Neural crest cell (in vitro differentiated cells): ENCODE measurements at places on chromosomes 3 and 15. TPM values are rescaled to one million over a fixed set of nuclear protein-coding genes. Genes with fewer than 3 reads are reported as not detected.

The AMOTL2 gene
- 55.6 and 59.5 TPM in 2 replicates for total RNA-seq

The SPTBN5 gene
- 0.77 and 1.1 TPM in 2 replicates for total RNA-seq

The CFAP91 gene
- 7.0 TPM in 2 replicates for total RNA-seq

- H3K36me3 ChIP-seq = peaks cover 19% of the 10 kb centered on the region
- H3K4me1 ChIP-seq = no peaks in the 10 kb centered on the region
- no peak overlapping the region for H3K27ac ChIP-seq
Measured at GRCh38 chr15:80549654-80550053, 145.5 kb upstream of the ABHD17C start.

DNA sequence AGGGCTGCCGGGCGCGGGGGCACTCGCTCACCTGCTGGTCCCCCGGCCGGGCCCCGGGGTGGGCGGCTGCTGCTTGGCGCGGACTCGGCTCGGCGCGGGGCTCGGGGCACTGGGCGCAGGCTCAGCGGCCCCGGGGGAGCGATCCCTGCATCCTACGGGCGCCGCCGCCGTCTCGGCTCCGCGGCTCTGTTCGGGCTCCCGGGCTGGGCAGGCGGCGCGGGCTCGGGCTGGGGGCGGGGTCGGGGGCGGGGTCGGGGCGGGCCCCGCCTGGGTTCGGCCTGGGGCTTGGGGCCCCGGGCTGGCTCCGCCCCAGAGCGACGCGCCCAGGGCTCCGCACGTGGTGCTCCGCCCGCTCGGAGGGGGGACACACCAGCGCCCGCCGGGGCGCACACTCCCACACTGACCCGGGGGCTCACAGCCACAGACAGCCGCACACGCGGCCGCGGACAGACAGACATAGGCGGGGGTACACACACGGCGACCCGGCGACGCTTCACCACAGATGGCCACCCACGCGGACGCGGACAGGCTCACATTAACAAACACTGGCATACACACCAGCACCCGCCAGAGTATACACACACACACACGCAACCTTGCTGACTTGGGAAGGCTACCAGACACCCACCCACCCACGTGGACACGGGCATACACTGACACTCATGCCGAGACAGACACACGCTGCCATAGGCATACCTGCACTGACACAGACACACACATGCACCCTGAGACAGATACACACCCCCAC is at the start of gene SCN5A:
Gene SCN5A (minus strand): TSS at position 188 of the 748 bp plus-strand sequence. CDS start 16,380 bp downstream, outside the sequence.
- peak within 1 kb of the TSS; percentile 60 for H3K4me3 ChIP-seq
- no peaks in the 10 kb centered on the region for H3K36me3 ChIP-seq
- H3K4me1 ChIP-seq = peaks cover 4% of the 10 kb centered on the region
- H3K27ac ChIP-seq = no peak within 1 kb of the TSS
- peaks cover 27% of the 10 kb centered on the region for H3K27me3 ChIP-seq
- no peak for DNase-seq

GRCh38 chr15:80384432-80384831 is 19.8 kb upstream of the ARNT2 start:
- peaks cover 15% of the 10 kb centered on the region for H3K4me1 ChIP-seq
- DNase-seq = no peak
- no peak overlapping the region for H3K27ac ChIP-seq
- no peak overlapping the region for H3K4me3 ChIP-seq
- H3K36me3 ChIP-seq = peaks cover 4% of the 10 kb centered on the region

GRCh38 chr15:80234883-80235282 is 17.1 kb downstream of the CTXND1 start:
- H3K27ac ChIP-seq = no peak overlapping the region
- no peaks in the 10 kb centered on the region for H3K27me3 ChIP-seq
- H3K36me3 ChIP-seq = no peaks in the 10 kb centered on the region
- DNase-seq = peak; percentile 34

- DNase-seq = no peak
- no peaks in the 10 kb centered on the region for H3K36me3 ChIP-seq
- H3K4me1 ChIP-seq = no peaks in the 10 kb centered on the region
- peak overlapping the region; percentile 81 for H3K27ac ChIP-seq
- H3K4me3 ChIP-seq = no peak overlapping the region
- H3K27me3 ChIP-seq = no peaks in the 10 kb centered on the region
Measured at GRCh38 chr3:11691767-11692531, 48.2 kb upstream of the VGLL4 start.

DNA sequence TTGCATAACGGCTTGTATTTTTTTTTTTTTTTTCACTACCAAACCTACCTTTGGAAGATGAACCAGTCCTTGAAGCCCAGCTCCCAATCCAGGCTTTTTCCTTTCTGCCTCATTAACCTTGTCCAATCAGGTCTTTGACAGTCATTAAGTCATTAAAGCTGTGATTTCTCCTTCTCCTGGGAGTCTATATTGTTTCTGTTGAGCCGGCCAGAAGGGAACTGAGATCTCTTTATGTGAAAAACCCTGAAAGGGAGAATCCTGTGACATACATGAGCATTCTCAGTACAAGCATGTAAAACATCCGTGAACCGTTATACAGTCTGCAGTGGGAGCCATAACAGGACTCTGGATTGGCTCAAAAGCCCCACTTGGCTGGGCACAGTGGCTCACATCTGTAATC is 40.0 kb downstream of the ZNF589 start:
- H3K27ac ChIP-seq = no peak overlapping the region
- peaks cover 11% of the 10 kb centered on the region for H3K4me1 ChIP-seq
- no peak for DNase-seq
- H3K4me3 ChIP-seq = no peak overlapping the region

- no peak overlapping the region for H3K4me3 ChIP-seq
- H3K27ac ChIP-seq = no peak overlapping the region
- DNase-seq = no peak
- H3K27me3 ChIP-seq = no peaks in the 10 kb centered on the region
- H3K4me1 ChIP-seq = no peaks in the 10 kb centered on the region
- peaks cover 2% of the 10 kb centered on the region for H3K36me3 ChIP-seq
Measured at GRCh38 chr15:33618350-33618749, 307.6 kb downstream of the RYR3 start.

GRCh38 chr3:73207946-73208440 is 146.5 kb downstream of the EBLN2 start:
- H3K4me1 ChIP-seq = peaks cover 38% of the 10 kb centered on the region
- H3K4me3 ChIP-seq = no peak overlapping the region
- H3K27ac ChIP-seq = no peak overlapping the region
- DNase-seq = no peak

DNA sequence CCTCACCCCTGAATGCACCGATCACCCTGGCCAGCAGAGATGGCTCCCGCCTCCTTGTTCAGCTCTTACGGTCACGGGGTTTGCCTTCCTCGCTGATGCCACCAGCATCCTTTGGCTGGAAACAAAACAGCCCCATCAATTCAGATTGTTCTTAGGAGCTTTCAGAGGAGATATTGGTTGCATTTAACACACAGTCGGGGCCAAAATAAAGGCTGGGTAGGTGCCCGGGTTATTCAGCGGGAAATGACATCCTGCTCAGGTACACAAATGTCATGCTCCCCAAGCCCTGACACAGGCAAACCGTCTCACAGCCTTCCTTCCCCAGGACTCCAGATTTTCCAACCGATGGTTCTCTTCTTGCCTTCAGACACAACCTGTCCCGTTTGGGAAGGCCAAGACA is 62.4 kb upstream of the MEF2A start:
- peaks cover 8% of the 10 kb centered on the region for H3K4me1 ChIP-seq
- no peak for DNase-seq
- H3K4me3 ChIP-seq = no peak overlapping the region
- H3K36me3 ChIP-seq = no peaks in the 10 kb centered on the region
- H3K27me3 ChIP-seq = no peaks in the 10 kb centered on the region
- H3K27ac ChIP-seq = peak overlapping the region; percentile 12

GRCh38 chr15:70964058-70964457 is 71.4 kb downstream of the LRRC49 start:
- peaks cover 24% of the 10 kb centered on the region for H3K36me3 ChIP-seq
- no peaks in the 10 kb centered on the region for H3K27me3 ChIP-seq
- H3K4me3 ChIP-seq = no peak overlapping the region

- H3K27me3 ChIP-seq = no peaks in the 10 kb centered on the region
- peaks cover 61% of the 10 kb centered on the region for H3K4me1 ChIP-seq
Measured at GRCh38 chr15:100114100-100114499, 227.7 kb downstream of the ADAMTS17 start.

- H3K27me3 ChIP-seq = no peaks in the 10 kb centered on the region
- H3K4me3 ChIP-seq = no peak overlapping the region
- DNase-seq = no peak
- H3K4me1 ChIP-seq = no peaks in the 10 kb centered on the region
- no peak overlapping the region for H3K27ac ChIP-seq
Measured at GRCh38 chr3:164852866-164853265, 225.4 kb downstream of the SI start.

GRCh38 chr3:121710347-121710746 is 39.2 kb downstream of the GOLGB1 start:
- H3K4me1 ChIP-seq = no peaks in the 10 kb centered on the region
- H3K36me3 ChIP-seq = peaks cover 14% of the 10 kb centered on the region
- H3K4me3 ChIP-seq = no peak overlapping the region
- H3K27me3 ChIP-seq = no peaks in the 10 kb centered on the region
- DNase-seq = no peak

DNA sequence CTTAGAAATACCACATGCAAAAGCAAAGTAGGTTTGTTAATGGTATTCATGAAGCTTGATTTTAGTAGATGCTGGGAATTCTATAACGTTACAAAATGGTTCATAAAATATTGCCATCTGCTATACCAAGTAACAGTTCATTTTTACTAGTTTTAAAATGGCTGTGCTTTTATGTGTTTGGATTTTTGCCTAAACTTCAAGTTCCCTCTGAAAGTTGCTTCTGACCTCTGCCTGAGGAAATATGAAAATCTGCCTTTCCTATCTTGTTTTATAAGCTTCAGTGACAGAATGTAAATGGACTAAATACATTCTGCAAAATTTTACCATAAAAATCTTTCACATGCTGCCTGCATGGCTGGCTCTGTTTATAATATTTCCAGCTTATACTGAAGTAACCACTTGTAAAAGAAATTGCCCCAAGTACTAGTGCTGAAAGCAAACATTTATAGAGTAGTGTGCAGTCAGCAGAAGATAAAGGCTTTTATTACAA is 560.7 kb upstream of the ROBO2 start:
- no peak for DNase-seq
- H3K27ac ChIP-seq = no peak overlapping the region
- H3K27me3 ChIP-seq = no peaks in the 10 kb centered on the region
- no peaks in the 10 kb centered on the region for H3K4me1 ChIP-seq
- no peaks in the 10 kb centered on the region for H3K36me3 ChIP-seq

DNA sequence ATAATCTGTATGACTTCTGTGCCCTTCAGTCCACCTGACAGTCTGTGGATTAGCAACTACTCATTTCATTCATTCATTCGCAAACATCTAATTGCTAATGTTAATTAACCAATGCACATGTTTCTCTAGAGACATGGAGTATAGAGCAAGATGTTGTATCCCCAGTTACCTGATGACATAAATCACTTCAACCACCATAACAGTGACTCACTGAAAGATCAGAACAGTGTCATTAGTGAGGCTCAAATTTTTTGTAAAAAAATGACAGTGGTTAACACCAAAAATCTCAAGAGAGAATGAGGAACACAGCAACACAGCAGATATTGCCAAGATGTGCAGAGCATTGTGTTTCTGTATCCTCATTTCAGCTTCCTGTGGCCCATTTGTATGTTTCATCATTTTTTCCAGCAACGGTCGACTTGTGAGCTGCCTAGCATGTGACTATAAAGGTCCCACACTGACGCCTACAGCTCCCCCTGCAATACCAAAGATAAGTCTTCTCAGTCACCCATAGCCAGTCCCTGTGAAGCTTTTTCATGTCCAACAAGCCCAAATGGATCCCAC is 3.7 kb upstream of the PLD1 start:
- H3K27ac ChIP-seq = no peak overlapping the region
- H3K36me3 ChIP-seq = peaks cover 2% of the 10 kb centered on the region
- peaks cover 14% of the 10 kb centered on the region for H3K4me1 ChIP-seq
- DNase-seq = no peak
- no peak overlapping the region for H3K4me3 ChIP-seq
- peaks cover 32% of the 10 kb centered on the region for H3K27me3 ChIP-seq
